Spinal cord (tissue), 10 donors: ENCODE measurements at places on chromosomes 16 and 17. TPM values are rescaled to one million over a fixed set of nuclear protein-coding genes. Genes with fewer than 3 reads are reported as not detected.

GRCh38 chr17:61784510-61784909, 78.8 kb downstream of the BRIP1 start:
- DNase-seq, result no peak

- no peak for DNase-seq
Observed at GRCh38 chr17:39719563-39720355, 10.6 kb downstream of the MIEN1 start.

DNA sequence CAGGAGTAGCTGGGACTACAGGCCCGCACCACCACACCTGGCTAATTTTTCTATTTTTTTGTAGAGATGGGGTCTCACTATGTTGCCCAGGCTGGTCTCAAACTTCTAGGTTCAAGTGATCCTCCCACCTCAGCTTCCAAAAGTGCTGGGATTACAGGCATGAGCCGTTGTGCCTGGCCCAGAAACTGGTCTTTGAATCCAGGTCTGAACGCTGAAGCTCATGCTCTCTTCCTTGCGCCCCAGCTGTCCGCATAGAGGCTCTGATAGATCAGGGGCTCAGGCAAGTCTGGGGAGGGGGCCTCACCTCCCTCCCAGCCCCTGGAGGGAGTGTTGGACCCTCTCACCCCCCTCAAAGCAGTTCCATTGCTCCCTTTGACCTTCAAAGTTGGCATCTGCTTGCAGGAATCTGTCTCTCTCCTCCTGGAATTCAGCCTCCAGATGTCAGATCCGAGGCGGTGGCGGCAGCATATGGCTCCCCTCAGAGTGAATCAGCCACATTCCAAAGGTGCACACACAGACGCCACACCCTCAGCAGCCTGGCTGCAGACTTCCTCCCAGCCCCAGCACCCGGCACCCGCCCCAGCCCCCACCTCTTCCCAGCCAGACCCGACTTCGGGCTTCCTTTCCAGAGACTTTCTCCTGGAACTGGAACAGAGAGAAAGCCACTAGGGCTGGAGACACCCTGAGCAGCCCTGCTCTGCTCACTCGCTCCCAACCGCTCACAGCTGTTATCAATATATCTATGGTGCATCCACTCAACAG, 16.9 kb upstream of the GLIS2 start:
- DNase-seq, result no peak

DNA sequence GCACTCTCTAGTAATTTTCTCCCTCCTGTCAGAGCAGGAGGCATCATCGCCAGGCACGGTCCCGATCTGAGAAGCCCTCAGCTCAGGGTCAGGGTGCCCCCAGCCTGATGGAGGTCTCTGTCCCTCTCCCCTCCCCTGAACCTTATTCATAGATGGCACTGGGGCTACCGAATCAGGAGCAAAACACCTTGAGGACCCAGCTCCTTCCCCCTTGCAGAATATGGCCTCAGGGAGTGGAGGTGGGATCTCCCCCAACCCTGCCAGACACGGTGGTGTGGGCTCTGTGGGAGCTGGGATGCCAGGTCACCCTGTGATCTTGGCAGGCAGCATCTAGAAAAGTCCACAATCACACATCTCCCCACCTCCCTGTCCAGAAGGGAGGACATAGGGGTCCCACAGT, 2.5 kb downstream of the CPNE2 start:
- DNase-seq, result no peak

DNA sequence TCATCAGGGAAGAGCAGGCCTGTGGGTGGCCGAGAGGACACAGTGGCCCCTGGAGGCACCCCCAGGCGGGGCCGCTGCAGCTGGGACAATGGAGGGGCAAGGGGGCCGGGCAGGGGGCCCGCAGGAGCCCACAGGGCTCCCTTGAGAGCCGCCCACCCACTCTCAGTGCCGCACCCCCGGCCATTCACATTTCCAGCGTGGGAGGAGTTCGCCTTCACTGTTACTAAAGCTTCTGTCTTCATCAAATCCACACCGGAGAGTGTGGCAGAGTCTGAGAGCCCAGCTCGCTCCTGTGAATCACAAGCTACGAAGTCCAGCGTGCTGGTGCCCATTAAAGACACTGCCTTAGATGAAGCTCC, 20.9 kb upstream of the PVALEF start:
- DNase-seq, result no peak

- DNase-seq, result no peak
Observed at GRCh38 chr17:49546546-49547535, 28.8 kb upstream of the NXPH3 start.

DNA sequence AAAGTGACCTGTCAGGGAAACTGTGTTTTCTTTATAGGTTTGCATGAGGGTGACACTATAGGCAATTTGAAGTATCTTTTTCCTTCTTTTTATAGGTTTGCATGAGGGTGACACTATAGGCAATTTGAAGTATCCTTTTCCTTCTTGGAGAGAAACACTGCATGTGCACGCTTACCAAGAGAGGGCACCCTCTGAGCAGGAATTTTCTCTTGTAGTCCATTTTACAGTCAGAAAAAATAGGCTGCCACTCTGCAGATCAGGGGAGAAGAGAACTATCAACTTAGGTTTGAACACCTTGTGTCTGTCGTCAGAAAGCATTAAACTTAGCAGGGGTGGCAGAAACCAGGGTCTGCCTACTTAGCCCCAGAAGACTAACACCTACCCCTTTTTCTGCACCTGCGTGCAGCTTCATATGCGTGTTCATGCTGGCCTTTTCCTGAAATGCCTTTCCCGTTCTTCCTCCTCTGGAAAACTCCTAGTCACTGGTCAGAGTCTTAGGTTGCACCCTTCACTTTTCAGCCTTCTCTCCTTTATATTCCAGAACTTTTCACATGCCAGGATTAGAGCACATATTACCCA, 16.4 kb upstream of the SMIM36 start:
- DNase-seq, result peak; percentile 54

- DNase-seq, result no peak
Observed at GRCh38 chr17:3976675-3977171, 12.5 kb upstream of the ATP2A3 start.

Gene ZFPM1
- total RNA-seq, result 0.59 TPM

Gene CDK5R1
- 61.0 TPM for total RNA-seq
